MM.1S (cell line): ENCODE measurements at places on chromosomes 7 and 10.

DNA sequence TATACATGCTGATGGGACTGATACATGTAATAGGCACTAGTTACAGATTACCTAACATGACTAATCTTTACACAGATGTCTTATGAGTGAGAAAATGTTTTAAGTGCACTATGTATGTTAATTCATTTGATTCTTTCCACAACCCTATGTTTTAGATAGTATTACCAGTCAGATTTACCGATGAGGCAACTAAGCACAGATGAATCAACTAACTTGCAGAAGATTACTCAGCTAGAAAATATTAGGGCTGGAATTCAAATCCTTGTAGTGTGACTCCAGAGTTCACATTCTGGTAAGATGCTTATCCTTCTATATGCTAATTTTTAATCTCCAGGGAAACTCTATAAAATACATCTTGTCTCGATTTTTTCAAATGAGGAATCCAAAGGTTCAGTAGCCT is 964.9 kb downstream of the REEP3 start:
- DNase-seq = no peak

GRCh38 chr7:7099584-7100014 is 82.7 kb upstream of the C1GALT1 start:
- no peak for DNase-seq

DNA sequence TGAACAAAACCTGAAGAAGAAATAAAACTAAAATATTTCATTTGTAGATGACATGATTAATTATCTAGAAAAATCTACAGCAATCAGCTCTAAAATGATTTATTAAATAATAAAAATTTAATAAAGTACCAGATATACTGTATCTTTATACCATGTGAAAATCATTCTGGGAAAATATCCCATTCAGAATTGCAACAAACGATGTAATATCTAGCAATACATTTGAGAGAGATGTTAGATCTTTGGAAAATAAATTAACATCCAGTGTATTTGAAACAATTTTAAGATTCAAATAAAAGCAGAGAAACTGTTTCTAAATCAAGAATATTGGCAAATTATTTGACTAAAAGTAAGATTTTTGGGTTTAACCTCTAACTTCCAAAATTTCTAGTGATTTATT is 62.2 kb downstream of the ZEB1 start:
- no peak for DNase-seq

- DNase-seq = no peak
Measured at GRCh38 chr10:117497736-117498135, 44.8 kb upstream of the EMX2 start.

DNA sequence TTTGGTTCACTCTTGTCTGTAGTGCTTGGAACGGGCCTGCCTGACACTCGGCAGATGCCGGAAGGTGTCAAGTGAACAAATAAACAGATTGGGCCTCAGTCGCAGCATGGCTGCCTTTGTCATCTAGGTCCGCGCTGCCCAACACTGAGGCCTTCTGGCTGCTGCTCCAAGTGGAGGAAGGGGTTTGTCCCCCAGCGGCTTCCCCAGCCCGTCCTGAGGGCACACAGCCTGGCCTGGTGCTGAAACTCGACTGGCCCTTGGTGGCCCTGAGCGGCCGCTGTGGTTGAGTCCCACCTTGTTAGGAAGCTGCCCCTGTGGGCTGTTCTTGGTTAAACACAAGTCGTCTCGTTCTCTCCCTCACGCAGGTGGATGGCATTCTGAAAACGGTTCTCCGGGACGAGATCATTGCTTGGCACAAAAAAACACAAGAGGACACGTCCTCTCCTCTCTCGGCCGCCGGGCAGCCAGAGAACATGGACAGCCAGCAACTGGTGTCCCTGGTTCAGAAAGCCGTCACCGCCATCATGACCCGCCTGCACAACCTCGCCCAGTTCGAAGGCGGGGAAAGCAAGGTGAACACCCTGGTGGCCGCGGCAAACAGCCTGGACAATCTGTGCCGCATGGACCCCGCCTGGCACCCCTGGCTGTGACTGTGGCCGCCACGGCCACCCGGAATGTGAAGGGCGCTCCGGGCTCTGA is 132.1 kb downstream of the SMURF1 start:
- no peak for DNase-seq

- DNase-seq = no peak
Measured at GRCh38 chr10:45163315-45163975, 152.0 kb downstream of the OR13A1 start.

DNA sequence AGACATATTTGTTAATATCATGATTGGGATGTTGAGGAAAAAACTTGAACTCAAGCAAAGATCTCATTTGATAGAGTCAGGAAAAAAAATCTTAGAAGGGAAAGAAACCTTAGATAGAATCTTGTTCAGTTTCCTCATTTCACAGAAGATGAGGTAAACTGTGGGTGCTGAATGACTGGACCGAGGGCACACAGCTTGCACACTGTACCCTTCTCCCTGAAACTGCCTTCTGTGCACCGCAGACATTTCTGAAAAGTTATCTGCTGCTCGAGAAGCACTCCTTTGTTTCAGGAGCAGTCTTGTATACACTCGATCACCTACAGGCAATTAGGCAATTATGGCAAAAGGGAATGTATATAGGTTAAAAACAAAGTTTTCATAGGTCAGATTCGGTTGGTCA is 167.4 kb downstream of the SKAP2 start:
- DNase-seq = no peak

GRCh38 chr7:6252341-6252746 is 20.1 kb downstream of the CYTH3 start:
- no peak for DNase-seq

GRCh38 chr7:26853788-26854393 is 10.5 kb downstream of the SKAP2 start:
- peak; percentile 42 for DNase-seq

DNA sequence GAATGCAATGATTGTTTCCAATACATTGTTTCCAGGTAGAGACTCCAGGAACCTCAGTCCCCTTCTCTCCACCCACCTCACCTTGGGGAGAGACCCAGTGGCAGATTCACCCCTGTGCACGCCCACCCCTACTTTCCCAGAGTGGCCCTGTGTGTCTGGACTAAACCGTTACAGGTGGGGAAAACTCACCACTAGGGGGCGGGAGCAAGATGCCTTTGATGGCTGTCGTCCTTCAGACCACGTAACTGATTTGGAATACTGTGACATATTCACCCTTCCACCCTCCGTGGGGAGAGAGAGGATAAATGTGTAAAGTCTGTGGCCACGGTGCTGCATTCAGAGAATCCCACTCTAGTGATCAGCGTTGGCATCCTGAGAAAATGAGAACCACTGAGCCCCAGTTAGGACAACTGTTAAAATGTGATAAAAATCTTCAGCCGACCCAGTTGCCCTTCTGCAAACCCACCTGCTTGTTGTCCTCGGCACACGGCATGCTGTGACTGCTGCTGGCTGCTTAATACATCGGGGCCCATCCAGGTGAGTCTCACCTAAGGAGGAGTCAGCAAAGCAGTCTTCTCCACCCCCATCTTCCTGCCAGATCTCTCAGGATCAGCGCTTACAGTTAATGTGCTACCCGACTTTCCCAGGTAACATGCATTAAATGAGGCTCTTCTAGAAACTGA is 41.5 kb upstream of the NMT2 start:
- peak; percentile 82 for DNase-seq

GRCh38 chr10:51700228-51700817 is 928 bp upstream of the CSTF2T start:
- peak; percentile 7 for DNase-seq

DNA sequence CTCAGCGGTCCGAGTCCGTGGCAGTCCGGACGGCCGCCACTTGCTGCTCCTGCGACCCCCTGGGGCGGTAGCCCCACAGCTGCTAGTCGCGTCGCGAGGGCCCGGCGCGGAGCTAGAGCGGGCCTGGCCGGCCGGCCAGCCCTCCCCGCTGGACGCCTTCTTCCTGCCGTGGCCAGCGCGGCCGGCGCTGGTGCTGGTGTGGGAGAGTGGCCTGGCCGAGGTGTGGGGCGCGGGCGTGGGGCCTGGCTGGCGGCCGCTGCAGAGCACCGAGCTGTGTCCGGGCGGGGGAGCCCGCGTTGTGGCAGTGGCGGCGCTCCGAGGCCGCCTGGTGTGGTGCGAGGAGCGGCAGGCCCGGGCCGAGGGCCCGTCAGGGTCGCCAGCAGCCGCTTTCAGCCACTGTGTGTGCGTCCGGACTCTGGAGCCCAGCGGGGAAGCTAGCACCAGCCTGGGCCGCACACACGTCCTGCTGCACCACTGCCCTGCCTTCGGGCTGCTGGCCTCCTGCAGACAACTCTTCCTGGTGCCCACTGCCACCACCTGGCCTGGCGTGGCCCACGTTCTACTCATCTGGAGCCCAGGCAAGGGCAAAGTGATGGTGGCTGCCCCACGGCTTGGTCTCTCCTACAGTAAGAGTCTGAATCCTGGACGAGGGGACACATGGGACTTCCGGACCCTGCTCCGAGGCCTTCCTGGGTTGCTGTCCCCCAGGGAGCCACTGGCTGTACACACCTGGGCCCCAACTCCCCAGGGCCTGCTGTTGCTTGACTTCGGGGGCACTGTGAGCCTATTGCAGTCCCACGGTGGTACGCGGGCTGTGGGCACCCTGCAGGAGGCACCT is 631 bp downstream of the HPS6 start:
- DNase-seq = peak; percentile 18

- DNase-seq = no peak
Measured at GRCh38 chr7:1817061-1817712, 147.1 kb downstream of the ELFN1 start.

GRCh38 chr7:30459591-30460245 is 18.9 kb downstream of the NOD1 start:
- DNase-seq = no peak

GRCh38 chr10:98463976-98464754 is 17.4 kb upstream of the HPS1 start:
- DNase-seq = no peak
